Fibroblast of skin of back (primary cell): ENCODE measurements at places on chromosomes 3 and 15.

GRCh38 chr15:91789136-91789535, 64.4 kb upstream of the SLCO3A1 start:
- DNase-seq = no peak

DNA sequence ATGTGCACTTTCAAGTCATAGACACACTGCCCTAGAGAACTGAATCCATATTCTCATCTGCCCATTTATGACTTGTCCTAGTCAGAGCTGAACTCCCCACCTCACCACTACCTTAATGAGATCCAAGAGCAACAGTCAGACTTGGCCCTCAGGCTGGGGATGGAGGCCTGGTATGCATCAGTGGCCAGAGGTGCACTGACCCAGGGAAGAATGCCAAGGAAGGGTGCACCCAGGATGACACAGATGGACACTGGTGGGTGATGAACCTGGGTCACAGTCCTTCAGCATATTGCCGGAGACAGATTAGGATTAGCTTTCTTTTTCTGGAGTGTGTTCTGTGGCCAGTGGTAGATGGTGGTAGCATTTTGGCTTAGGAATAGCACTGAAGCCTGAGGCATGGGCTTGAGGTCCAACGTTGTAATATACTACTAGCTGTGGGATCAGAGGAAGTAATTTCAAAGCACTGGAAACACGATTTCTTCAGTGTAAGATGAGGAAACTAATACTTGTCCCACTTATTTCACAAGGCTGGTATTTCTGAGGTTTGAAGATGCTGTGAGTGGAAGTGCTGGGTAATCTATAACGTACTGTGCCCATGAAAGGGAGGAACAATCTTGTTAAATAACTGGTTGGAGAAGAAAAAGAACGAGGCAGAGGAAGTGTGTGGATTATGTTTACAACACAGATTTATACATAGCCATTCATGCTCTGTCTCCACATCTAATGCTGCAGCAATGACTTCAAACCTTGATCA, 265.0 kb downstream of the THRB start:
- DNase-seq = no peak

GRCh38 chr3:32945136-32945535, 6.3 kb upstream of the CCR4 start:
- DNase-seq = peak; percentile 30

GRCh38 chr15:92463826-92464225, 70.1 kb downstream of the ST8SIA2 start:
- DNase-seq = peak; percentile 71

DNA sequence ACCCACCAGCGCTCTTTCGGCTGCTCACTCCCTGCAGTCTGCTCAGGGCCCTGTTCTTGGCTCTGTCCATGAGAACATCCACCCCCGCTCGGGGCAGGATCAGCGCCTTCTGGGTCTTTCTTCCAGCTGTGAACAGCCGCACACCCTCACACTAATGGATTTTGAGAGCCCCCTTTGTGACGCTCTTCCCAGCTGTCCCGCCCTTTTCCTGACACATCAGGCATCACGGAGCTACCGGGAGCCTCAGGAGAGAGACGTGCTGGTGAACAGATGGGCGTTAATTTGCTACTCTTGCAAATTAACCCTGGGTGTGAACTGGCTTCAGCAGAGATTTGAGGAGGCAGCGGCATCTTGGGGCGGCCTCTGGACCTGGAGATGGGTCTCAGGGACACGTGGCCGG, 113.0 kb downstream of the TMEM266 start:
- no peak for DNase-seq

DNA sequence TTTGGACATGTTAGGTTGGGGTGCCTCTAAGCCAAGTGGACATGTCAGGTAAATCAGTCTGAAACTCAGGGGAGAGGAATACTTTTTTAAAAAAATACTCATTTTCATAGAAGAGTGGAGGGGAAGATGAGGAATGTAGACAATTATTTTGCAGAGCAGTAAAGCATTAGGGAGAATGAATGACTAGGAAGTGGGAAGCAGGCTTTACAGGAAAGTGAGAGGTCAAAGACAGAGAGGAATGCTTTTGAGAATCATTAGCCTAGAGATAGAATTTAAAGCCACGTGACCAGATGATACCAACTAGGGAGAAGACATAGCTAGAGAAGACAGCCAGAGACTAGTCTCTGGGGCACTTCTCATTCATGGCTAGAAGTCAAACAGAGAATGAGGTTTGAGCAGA, 91.0 kb downstream of the RAD18 start:
- DNase-seq = no peak

DNA sequence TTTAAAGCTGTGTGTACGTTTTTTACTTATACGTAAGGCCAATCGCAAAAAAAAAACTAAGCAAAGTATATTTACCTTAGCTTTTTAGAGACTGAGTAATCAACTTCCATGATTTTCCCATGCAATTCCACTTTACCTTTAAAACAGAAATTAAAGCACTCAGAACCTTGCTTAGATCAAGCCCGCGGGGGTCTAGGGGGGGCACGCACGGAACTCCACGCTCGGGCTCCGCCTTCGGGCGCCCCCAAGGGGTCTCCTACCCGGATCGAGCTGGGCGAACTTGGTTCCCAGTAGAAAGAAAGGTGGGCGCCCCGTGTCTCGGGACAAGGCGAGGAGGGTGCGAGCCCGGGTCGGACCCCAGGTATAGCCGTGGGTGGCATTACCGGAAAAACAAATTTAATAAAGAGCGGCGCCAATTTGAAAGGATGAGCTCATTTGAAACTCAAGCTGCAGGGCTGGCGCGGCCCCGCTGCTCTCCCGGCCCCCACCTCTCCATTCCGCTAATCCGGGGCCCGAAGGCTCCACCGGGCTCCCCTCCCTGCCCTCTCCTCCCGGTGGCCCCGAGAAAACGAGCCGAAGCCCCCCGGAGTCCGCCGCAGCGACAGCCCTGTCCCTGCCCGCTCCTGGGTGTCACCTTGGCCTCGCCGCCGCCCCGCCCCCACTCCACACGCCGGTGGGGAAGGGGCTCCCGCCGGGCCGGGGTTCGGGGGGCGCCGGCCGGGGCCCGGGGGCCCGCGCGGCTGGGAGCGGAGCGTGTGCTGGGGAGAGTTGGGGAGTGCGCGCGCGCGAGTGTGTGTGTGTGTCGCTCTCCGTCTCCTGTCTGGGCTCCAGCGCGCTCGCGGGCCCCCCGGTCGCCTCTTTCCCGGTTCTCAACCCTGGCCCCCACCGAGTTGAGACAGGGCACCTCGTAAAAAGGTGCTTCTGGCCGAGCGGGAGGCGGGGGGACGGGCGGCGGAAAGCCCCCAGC, 1.5 kb downstream of the IGF2BP2 start:
- peak; percentile 51 for DNase-seq

DNA sequence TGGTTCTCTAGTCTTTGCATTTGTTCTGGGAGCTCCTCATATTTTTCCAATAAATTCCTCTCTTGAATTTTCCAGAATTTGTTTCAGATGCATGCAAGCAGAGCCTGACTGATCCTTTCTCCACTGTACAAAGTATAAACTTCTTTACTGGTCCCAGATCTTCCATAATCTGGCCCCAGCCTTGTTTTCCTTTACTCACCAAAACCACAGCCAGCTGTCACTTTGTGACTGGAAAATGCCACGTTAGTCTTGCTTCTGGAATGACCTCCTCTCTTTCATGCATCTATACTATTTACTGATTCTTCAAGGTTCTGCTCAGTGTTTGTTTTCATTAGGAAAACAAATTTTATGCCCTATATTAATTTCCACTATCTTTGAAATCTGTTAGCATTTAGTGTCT, 60.4 kb upstream of the SPPL2A start:
- DNase-seq = peak; percentile 29

DNA sequence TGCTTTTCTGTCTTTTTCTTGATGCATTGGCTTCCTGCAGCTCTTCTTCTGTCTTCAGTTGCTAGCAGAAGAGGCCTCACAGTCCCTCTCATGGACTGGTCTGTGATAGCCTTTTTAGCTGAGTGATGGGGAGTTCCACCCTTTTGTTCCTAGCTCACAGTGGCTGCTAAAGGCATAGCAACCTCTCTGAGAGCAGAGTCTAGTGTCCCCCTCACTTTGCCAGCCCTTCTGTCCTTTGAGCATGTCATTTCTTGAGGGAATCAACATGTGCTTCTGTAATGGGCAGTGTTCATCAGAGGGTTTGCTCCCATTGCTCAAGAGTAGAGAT, 44.4 kb downstream of the GAP43 start:
- DNase-seq = no peak

GRCh38 chr3:39250116-39250747, 29.6 kb downstream of the CX3CR1 start:
- no peak for DNase-seq

GRCh38 chr3:36297195-36297594, 83.1 kb upstream of the STAC start:
- DNase-seq = no peak

GRCh38 chr3:73418681-73419080, 206.1 kb downstream of the PDZRN3 start:
- DNase-seq = no peak

GRCh38 chr3:5205165-5205941, 17.8 kb downstream of the EDEM1 start:
- DNase-seq = no peak
